ENCODE measurements at places on chromosomes 1 and 21.

GRCh38 chr1:94572780-94573179, 31.2 kb upstream of the F3 start:
- no peak for DNase-seq

DNA sequence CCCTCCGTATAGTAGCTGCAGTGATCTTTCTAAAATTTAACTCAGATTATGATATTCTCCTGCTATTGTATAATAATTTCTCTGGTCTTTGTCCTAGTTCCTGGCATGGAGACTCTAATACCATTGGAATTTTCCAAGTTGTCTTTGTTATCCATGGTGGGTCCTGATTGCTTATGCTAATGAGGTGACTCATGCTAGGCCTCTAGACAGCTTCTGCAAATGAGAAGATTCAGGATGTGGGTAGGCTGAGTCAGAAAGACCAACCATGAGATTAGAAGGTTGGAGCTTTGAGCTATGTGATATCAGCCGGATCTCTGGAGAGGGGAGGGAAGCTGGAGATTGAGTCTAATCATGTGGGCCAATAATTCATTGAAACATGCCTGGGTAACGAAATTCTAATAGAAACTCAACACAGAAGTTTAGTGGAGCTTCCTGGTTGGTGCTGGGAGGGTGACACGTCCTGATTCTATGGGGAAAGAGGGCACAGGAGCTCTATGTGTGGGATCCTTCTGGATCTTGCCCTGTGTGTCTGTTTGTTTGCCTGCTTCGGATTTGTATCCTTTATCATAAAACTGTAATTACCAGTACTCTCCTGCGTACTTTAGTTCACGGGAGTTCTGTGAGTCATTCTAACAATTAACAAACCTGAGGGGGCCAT, 73.2 kb upstream of the CNIH3 start:
- DNase-seq: peak; percentile 93

DNA sequence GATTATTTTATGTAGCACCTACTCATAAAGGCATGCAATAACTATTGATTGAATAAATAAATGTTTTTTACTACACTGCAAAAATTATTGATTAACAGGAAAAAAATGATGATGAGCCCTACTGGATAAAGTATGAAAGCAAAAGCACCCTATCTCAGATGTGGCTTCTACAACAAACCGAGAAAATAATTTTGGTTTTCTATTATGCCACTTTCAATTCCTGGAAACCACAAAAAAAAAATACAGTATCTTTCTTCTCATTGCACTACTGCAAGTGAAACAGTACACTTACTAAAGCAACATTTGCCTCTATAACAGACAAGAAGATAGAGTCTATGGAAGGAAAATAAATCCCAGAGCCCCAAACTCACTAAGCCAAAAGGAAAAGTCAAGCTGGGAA, 1882.4 kb downstream of the NCAM2 start:
- no peak for DNase-seq

- no peak for DNase-seq
These were observed 192.8 kb downstream of the LTN1 start for GRCh38 chr21:28799926-28800325.

GRCh38 chr1:165697491-165697880, 876 bp downstream of the ALDH9A1 start:
- DNase-seq: no peak

DNA sequence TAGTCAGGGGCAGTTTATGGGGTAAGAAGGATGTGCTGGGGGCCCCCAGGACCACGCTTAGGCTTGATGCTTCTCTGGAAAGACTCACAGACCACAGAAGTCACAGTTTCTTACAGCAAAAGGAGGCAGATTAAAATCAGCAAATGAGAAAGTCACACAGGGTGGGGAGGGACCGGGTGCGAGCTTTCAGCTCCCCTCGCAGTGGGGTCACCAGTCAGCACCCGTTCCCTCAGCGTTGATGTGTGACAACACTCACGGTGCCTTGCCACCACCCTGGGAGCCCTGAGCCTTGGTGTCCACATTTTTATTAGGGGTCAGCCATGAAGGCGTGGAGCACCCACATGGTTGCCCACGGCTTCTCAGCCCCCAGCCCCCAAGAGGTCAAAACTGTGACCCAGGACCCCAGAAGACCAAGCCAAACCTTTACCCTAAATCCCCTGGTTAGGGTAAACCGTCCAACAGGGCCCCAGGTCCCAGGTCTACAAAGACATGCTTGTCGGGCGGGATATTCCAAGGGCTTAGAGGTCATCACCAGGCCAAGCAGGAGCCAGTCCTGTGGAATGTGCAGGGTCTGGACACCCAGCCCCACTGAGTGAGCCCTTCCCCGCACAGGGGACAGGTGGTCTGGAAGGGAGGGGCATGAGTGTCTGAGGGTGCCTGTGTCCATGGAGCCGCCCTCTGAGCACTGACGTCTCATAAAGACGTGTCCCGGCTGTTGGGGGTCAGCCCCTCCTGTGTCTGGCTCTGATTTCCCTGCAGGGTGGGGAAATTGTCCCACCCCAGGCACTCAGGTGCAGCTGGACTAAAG, 64.5 kb upstream of the ABCG1 start:
- DNase-seq: no peak

DNA sequence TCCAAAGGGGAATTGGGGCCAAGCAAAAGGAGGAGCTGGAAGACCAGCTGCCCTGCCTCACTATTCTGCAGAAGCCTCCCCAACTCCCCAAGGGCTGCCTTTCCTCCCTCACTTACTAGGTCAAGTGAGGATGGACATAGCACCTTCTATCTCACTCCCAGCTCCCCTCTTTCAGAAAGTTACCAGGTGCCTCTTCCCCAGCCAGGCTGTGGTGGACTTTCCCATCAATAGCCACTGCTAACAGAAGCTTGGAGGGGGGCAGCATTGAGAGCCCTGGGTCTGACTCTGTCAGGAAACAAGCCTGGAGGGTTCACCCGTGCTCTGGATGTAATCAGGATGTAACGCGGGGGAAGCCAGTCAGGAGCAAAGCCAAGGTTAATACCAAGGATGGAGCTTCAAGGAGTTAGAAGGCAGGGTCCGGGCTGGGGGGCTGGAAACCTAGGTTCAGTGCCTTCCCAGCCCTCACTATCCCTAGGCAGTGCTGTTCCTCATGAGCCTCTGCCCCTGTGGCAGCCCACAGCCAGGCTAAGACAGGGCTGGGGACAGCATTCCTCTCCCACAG, 127.8 kb upstream of the NGF start:
- DNase-seq: no peak

DNA sequence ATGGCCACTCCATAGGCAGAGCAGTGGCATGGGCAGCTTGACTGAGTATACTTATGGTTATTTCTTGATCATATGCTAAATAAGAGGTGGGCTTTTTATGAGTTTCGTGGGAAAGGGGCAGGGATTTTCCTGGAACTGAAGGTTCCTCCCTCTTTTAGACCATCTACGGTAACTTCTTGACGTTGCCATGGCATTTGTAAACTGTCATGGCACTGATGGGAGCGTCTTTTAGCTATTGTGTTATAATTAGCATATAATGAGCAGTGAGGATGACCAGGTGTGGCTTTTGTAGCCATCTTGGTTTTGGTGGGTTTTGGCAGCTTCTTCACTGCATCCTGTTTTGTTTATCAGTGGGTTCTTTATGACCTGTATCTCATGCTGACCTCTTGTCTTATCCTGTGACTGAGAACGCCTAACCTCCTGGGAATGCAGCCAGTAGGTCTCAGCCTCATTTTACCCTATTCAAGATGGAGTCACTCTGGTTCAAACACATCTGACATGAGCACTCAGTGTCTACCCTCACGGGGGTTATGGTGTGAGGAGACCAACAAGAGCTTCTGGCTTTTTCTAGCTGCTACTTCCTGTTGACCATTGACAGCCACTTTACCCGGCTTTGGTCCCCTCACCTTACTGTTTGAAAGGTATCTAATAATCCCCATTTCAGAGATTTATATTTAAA, 71.7 kb downstream of the GALNT2 start:
- DNase-seq: no peak

- no peak for DNase-seq
These were observed 10.0 kb upstream of the OLIG2 start for GRCh38 chr21:33015756-33016155.

DNA sequence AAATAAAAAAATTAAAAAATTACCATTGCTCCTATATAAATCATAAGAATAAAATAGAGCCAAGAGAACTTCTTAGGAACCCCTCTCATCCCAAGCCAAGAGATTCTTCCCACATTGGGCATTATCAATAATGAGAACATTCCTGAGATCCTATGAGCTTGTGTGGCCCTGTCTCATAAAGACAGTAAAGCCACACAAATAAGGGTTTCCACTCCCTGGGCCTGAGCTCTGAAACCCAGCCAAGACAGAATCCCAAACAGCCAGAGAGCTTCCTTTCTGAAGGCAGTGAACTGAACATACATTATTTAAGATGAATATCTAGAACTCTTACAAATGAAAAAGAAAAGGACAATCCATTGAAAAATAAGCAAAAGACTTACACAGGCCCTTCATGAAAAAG, 68.3 kb downstream of the SLC45A1 start:
- DNase-seq: no peak

DNA sequence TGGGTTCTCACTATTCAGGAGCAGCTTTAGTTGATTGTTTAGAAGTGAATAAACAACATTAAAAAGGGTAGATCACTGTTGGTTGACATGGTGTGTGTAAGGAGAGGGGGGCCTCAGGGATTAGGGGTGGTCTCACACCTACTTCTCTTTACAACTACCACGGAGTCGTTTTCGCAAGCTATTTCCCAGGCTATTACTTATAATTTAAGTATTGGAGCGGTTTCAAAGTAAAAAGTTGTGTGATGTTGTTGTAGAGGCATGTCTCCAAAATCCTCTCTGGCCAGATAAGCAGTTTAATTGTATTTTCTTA, 1.3 kb downstream of the GPSM2 start:
- no peak for DNase-seq

- no peak for DNase-seq
These were observed 553.0 kb downstream of the SMYD3 start for GRCh38 chr1:245953876-245954660.

- peak; percentile 91 for DNase-seq
These were observed 39.6 kb upstream of the ITPKB start for GRCh38 chr1:226778657-226779058.

- no peak for DNase-seq
These were observed 125.5 kb downstream of the CLEC20A start for GRCh38 chr1:178371235-178371634.

GRCh38 chr1:228101994-228102790, 933 bp downstream of the C1orf35 start:
- DNase-seq: no peak

- DNase-seq: no peak
These were observed 178.0 kb downstream of the RYR2 start for GRCh38 chr1:237219751-237220642.

- no peak for DNase-seq
These were observed 127.9 kb downstream of the CSMD2 start for GRCh38 chr1:34037109-34037508.

DNA sequence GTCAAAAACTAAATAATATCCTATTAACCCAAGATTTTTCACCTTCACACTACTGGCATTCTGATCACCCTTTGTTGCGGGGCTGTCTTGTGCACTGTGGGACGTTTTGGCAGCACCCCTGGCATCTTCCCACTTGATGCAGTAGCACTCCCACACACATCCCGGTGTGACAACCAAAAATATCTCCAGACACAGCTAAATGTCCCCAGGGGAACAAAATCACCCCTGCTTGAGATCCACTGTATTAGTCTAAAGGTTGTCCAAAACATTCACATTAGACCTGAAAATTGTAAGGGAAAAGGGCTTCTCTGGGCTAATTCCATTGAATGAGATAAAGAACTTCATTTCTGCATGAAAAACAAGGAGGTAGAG, 37.8 kb downstream of the PLEKHO1 start:
- no peak for DNase-seq

GRCh38 chr1:185681034-185681633, 53.1 kb upstream of the HMCN1 start:
- DNase-seq: no peak
